ENCODE measurements at places on chromosomes 6 and 20. TPM values are rescaled to one million over a fixed set of nuclear protein-coding genes. Genes with fewer than 3 reads are reported as not detected.

SOBP gene
- total RNA-seq = 13.7 TPM

TMEM217 gene
- total RNA-seq = 0.20 TPM

STMND1 gene
- total RNA-seq = not detected

UBE2C gene
- total RNA-seq = 10.7 TPM

TSBP1 gene
- not detected for total RNA-seq

CALHM5 gene
- total RNA-seq = 5.0 TPM

HLA-DMA gene
- 3.9 TPM for total RNA-seq

SLC22A16 gene
- total RNA-seq = 0.39 TPM

SPEF1 gene
- total RNA-seq = not detected

ADGRG6 gene
- total RNA-seq = 0.06 TPM

PROCR gene
- total RNA-seq = 16.8 TPM

HLA-F gene
- 13.2 TPM for total RNA-seq

KIAA0408 gene
- total RNA-seq = 4.6 TPM

GTSF1L gene
- not detected for total RNA-seq

MPIG6B gene
- not detected for total RNA-seq

All from cardiac ventricle fibroblast (primary cell).